Cardiac septum (tissue), 1 donor: ENCODE measurements at places on chromosomes 16 and 17. TPM values are rescaled to one million over a fixed set of nuclear protein-coding genes. Genes with fewer than 3 reads are reported as not detected.

GRCh38 chr16:51523400-51523799 is 372.3 kb upstream of the SALL1 start:
- DNase-seq: no peak

DNA sequence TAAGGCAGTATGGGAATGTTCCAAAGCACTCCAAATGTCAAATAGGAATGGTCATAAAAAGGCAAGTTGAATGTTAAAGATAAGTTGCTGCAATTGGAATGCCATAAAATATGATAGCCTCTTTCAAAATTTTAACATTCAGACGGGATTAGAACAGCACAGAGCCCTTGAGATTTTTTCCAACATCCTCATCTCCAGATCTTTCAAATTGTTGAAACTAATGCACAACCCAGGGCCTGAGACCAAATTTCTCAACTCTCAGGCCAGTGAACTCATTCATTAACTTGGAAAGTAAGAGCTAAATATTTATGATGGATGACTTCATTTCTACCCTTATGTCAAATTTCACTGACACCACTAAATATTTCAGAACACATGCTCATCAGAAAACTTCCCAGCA is 346.5 kb upstream of the XYLT1 start:
- no peak for DNase-seq

The PHB1 gene
- 161 TPM for total RNA-seq

The CMTM1 gene
- total RNA-seq: 1.3 TPM

- DNase-seq: no peak
These were observed 14.9 kb downstream of the SOX9 start for GRCh38 chr17:72135546-72136325.

The NOXO1 gene
- total RNA-seq: not detected

The TBC1D3I gene
- total RNA-seq: 0.38 TPM
